Nucleus accumbens (tissue), 56 donors: ENCODE measurements at places on chromosomes 6 and 20.

DNA sequence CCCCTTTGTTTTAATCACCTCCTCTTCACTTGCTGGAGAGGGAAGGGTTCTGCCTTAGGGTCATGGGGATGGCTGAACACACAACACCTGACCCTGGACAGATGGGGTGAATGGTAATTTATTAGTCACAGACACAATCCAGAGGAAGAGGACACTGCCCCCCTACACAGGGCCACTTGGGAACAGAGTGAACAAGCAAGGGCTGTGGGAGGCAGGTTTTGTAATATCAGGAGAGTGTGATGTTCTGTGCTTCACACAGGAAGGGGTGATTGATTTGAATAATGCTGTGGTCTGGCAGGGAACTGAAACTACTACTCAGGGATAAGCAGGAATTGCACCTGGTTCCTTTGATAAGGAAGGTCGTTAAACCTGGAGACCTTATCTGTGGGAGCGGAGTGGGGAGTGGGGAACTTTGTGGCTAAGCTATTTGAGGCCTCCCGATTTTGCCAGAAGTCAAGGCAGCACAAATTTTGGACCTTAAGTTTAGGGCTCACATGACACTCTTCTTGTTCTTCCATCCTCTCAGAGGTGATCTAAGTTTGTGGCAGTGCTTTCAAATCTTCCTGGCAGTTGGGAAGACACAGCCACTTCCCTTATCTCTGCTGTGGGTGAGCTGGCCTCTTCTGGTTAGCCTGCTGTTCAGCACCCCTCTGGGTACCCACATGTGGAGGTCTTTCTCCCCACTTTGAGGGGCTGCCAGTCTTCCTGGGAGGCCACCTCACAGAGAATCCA, 77.8 kb downstream of the CD164 start:
- DNase-seq, result no peak

DNA sequence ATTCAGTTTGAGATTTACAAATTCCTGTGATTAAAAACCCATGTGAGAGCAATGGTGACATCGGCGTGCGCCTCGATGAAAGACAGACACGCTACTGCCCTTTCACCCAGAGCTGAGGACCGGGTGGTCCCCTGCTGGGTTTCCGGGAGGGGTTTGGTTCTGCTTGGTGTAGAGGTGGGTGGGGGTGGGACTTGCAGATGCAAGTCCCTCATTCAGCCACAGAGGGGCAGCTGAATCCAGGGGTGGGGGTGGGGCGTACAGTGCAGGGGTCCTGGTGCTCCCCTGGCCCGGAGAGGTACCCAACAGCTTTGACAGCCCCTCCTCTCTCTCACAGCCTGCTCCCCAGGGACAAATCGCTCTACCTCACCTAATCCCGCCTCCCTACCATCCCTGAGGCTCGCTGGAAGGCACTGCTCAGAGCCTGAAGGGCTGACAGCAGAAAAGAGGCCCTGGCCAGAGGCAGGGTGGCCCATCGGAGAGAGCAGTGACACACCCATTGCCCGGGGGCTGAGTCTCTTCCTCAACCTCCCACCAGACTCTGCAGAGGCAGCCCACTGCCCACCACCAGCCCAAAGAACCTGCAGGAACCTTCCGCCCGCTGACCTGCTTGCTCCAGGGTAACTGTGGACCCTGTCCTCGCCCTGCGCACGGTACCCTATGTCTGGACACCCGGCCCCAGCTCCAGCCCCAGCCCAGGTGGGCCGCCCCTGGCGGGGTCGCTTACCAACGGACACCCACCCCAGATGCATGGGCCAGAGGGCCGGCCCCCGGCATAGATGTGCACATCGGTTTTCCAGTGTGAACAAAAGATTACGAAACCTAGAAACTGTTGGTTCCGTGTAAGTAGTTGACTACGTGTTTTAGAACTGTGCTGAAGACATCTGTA, 118.4 kb downstream of the JPH2 start:
- DNase-seq, result no peak

- no peak for DNase-seq
These were observed 14.2 kb downstream of the RAB23 start for GRCh38 chr6:57207872-57208271.

GRCh38 chr6:158043586-158044524, 62.2 kb downstream of the SYNJ2 start:
- no peak for DNase-seq

GRCh38 chr6:40832691-40833090, 206.3 kb downstream of the UNC5CL start:
- DNase-seq, result no peak

GRCh38 chr6:146741609-146742008, 142.8 kb downstream of the ADGB start:
- DNase-seq, result no peak

- no peak for DNase-seq
These were observed 71.9 kb upstream of the CNR1 start for GRCh38 chr6:88238065-88238464.

GRCh38 chr6:15882915-15883314, 220.1 kb upstream of the DTNBP1 start:
- no peak for DNase-seq

GRCh38 chr6:123925350-123925749, 121.7 kb downstream of the NKAIN2 start:
- no peak for DNase-seq

GRCh38 chr20:6169251-6169650, 46.4 kb upstream of the FERMT1 start:
- no peak for DNase-seq

DNA sequence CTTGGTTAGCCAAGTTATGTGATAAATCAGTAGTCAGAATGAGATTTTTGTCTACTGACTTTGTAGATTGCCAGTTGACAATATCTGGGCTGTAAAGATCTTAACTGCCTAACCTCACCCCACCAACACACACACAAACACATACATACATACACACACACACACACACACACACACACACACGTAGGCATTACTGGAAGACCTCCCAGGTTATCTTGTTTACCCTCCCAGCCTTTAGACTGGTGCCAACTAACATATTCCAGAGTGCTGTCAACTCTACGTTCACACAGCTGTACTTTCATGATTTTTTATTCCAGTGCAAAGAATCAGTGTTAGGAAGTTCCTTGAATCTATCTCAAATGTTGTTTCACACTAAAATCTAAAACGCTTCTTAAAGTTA, 38.9 kb downstream of the BMP5 start:
- no peak for DNase-seq
